ENCODE measurements at places on chromosomes 5 and 9.

DNA sequence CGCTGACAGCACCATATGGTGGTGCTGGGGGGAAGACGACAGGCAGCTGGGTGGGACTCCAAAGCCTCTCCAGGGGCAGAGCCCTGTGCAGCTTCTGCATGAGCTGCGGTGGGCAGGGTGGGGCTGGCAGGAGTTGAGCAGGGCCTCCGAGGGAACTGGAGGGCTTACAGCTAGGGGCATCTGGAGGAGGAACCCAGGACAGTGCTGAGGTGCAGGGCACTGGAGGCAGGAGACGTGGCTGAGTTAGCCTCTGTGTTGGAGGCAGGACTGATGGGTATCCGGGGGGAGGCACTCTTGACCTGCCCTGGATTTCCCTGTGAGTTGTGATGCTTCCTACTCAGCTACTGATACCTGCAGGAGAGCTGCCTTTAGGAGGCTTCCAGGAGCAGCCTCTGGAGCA is 45.0 kb downstream of the TENT4A start:
- no peak for DNase-seq

GRCh38 chr5:111806156-111806555 is 49.2 kb upstream of the NREP start:
- DNase-seq: no peak

DNA sequence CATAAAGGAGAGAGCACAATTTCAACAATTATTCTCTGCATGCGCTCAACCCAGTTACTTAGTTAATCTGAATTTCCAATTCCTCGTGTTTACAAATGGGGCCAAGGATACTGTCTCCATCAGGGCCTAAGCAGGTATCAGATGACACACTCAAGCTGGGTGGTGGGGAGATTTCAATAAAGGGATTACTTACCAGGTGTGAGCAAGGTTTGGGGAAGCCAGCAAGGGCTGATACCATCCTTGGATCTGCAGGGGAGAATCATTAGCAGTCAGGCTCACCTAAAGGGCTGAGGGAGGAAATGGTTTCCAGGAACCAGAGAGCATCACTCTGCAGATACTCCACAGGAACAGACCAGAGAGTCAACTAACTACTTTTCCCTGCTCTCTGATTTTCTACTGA is 487.1 kb downstream of the NTRK2 start:
- peak; percentile 48 for DNase-seq

GRCh38 chr5:113813466-113813865 is 300.0 kb downstream of the YTHDC2 start:
- DNase-seq: no peak

DNA sequence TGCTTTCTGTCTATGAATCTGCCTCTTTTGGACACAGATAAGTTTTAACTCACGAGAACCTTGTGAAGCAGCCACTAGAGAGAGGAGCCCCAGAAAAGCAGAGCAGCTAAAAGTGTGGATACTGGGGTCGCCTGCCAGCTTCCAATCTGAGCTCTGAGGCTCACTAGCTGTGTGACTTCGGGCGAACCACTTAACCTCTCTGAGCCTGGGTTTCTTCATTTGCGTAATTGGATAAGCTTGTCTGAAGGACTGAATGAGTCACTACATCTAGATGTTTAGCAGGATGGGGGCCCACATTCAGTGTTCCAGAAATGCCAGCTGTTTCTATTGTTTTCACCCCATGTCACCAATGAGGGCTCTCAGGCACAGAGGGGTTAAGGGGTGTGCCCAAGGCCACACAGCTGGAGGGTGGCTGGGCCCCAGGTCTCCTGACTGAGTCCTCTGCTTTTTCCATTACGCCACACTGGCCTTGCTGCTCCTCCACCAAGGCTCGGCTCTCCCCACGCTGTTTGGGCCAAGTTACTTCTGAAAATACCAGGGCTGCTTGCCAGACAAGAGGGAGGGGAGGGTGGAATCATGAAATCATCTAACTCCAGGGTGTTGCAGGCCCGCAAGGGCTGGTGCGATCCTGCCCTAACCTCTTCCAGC is 36.2 kb downstream of the SH3PXD2B start:
- DNase-seq: no peak
